ENCODE measurements at places on chromosomes 3 and 15.
A peak's percentile ranks its signal among the peaks of the same experiment; 100 is the strongest.

- no peak for DNase-seq
- H3K27ac ChIP-seq = no peak overlapping the region
- no peaks in the 10 kb centered on the region for H3K4me1 ChIP-seq
- no peak overlapping the region for H3K4me3 ChIP-seq
- H3K36me3 ChIP-seq = no peaks in the 10 kb centered on the region
These were observed 48.9 kb downstream of the ASB7 start for GRCh38 chr15:100651253-100651652.

GRCh38 chr15:66933932-66934867 lies 131.2 kb upstream of the SMAD3 start:
- no peak overlapping the region for H3K27ac ChIP-seq
- no peak overlapping the region for H3K4me3 ChIP-seq
- no peak for DNase-seq
- no peaks in the 10 kb centered on the region for H3K36me3 ChIP-seq
- H3K27me3 ChIP-seq = no peaks in the 10 kb centered on the region

DNA sequence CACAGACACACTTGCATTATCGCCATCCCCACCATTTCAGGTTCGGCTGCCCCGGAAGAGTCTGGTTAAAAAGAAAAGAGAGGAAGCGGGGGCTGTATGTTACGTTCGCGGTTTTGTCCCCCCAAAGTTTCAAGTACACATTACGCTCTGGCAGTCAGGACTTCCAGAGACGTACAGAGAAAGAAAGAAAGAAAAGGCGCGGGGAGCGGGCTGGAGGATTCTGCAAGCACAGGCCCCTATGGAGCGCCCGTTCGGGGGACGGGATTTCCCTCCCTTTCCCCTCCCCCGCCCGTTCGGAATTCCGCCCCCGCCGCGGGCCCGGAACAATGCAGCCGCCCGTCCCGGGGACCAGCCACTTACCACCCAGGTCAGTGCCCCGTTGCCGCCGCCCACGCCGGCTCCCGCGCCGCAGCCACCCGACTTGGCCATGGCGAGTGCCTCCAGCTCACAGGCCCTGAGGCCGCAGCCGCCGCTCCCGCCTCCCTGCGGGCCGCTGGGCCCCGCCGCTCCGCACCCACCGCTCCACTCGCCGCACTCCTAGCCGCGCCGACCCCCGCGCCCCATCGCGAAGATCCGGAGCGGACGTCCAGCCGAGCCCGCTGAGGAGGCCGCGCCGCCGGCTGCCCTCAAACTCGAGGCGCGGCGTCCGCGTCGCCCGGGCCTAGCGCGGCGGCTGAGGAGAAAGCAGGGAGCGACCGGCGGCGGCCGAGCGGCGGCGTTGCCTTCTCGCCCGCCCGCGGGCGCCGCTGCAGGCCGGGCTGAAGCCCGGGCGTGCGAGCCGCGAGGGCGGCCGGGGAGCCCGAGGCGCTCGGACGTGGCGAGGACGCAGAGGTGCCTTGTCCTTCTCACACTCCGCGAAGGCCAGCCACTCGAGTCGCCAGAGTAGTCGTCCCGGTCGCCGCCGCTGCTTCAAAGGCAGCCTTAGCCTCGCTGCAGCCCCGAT lies 567 bp downstream of the TOP2B start:
- H3K27ac ChIP-seq = peak overlapping the region; percentile 99
- H3K4me3 ChIP-seq = peak overlapping the region; percentile 97
- H3K36me3 ChIP-seq = no peaks in the 10 kb centered on the region
- no peaks in the 10 kb centered on the region for H3K4me1 ChIP-seq

- H3K36me3 ChIP-seq = no peaks in the 10 kb centered on the region
- no peak overlapping the region for H3K27ac ChIP-seq
- no peak for DNase-seq
These were observed 142.7 kb downstream of the ULK4 start for GRCh38 chr3:41819236-41819635.

DNA sequence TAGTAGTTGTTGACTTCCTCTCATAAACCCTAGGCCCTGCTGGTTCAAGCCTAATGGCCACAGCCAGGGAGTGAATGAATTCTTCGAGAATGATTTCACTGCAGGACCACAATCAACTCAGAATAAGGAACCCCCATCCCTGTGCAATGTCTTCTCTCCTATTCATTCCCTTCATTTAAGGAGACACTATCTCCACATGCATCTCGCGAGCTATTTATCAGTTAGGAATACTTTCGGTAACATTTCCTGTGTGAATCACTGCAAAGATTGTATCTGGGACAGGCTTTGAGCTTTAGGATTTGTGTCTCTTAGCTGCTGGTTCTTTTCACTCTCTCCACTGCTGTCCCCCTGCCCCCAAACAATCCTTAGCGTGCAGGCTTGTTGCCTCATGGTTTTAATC lies 94.4 kb downstream of the MYLK start:
- no peaks in the 10 kb centered on the region for H3K27me3 ChIP-seq
- H3K27ac ChIP-seq = no peak overlapping the region
- H3K36me3 ChIP-seq = no peaks in the 10 kb centered on the region

DNA sequence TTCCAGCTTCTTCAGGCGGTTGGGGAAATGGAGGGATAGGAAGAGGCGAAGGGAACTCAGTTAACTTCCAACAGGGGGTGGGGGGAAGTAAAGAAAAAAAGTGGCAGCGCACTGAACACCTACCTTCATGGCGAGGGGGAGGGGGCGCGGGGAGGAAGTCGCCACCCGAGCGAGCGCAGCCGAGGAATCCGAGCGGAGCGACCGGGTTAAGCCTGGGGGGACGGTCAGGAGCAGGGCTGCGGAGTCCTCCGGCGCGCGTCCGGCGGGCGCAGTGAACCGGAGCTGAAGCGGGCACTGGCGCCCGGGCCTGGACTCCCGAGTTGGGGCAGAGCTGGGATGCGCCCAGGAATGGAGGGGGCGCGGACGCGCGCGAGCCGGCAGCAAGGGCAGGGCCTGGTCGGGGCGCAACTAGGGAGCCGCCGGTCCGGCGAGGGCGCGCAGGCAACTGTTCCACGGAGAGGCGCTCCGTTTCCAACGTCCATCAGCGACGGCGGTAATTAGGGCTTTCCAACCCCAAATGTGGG lies at the start of gene WNT5A:
WNT5A (minus strand) TSS at position 450 of the 524 bp plus-strand sequence; CDS start at position 129, 321 bp downstream.
- H3K4me3 ChIP-seq = peak within 1 kb of the TSS; percentile 65
- DNase-seq = no peak
- no peak within 1 kb of the TSS for H3K27ac ChIP-seq
- H3K27me3 ChIP-seq = peaks cover 86% of the 10 kb centered on the region

GRCh38 chr3:151410891-151411559 lies 26.5 kb upstream of the P2RY12 start:
- DNase-seq = no peak
- H3K4me3 ChIP-seq = no peak overlapping the region
- H3K4me1 ChIP-seq = no peaks in the 10 kb centered on the region
- no peak overlapping the region for H3K27ac ChIP-seq

- DNase-seq = no peak
- no peak overlapping the region for H3K4me3 ChIP-seq
- no peaks in the 10 kb centered on the region for H3K27me3 ChIP-seq
- H3K36me3 ChIP-seq = no peaks in the 10 kb centered on the region
- H3K4me1 ChIP-seq = no peaks in the 10 kb centered on the region
These were observed 113.4 kb upstream of the LRRFIP2 start for GRCh38 chr3:37287776-37288175.

DNA sequence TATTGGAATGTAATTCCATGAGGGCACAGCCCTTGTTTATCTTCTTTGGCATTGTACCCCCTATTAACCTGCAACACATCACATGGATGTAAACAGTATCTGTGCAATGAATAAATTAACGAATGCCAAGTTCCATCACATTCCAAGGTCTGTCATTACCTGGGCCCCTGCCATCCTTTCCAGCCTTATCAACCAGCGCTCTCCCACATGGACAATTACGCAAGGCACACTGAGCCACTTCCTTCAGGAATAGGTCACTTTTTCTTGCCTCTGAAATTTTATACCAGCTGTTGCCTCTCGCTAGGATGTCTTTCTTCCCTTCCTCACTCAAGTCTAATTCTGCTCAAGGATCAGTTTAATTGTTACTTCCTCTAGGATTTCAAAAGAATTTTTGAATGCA lies 1051.8 kb upstream of the CFAP20DC start:
- no peaks in the 10 kb centered on the region for H3K36me3 ChIP-seq
- no peak overlapping the region for H3K27ac ChIP-seq
- H3K4me1 ChIP-seq = peaks cover 4% of the 10 kb centered on the region
- no peaks in the 10 kb centered on the region for H3K27me3 ChIP-seq

- no peak overlapping the region for H3K4me3 ChIP-seq
- H3K27me3 ChIP-seq = no peaks in the 10 kb centered on the region
- H3K27ac ChIP-seq = no peak overlapping the region
- no peaks in the 10 kb centered on the region for H3K36me3 ChIP-seq
These were observed 157.8 kb upstream of the ROPN1 start for GRCh38 chr3:124149771-124150170.
